Astrocyte (in vitro differentiated cells and primary cell): ENCODE measurements at places on chromosomes 11 and 22.

DNA sequence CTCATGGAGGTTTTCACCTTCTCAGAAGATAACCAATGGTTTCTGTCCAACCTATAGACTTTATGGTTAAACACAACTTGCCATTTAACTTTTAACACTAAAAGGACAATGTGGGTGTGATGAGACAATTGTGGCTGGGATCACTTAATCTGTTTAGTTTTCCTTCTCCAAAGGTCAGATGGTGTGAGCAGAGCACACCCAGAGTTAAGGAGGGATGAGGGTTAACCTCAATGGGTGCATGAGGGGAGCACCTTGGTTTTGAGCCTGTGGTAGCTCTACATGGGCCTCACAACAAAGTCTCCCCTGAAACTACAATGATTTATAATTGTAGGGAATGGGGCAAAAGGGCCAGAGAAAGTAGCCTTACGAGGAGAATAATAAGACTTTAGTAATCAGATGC lies 28.9 kb upstream of the CHRM4 start:
- no peak for DNase-seq

- DNase-seq, result no peak
These were observed 25.4 kb upstream of the CABP2 start for GRCh38 chr11:67548555-67549110.

DNA sequence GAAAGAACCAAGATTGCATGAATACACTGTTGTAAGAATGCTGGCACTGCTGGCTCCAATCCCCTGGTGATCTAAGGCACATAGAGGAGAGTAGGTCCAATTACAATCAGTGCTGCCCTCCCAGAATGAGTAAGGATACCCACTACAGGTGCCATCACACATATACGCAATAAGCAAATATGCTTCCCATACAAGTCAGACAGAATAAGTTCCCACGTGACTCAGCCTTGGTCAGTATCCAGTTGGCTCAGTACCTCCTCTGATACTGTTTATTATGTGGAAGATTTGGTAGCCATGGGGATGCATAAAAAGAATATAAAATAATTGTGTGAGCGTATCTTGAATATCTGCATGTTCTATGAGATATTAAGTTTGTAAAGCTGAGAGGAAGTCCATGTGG lies 8.9 kb upstream of the OR2D3 start:
- peak; percentile 14 for DNase-seq

DNA sequence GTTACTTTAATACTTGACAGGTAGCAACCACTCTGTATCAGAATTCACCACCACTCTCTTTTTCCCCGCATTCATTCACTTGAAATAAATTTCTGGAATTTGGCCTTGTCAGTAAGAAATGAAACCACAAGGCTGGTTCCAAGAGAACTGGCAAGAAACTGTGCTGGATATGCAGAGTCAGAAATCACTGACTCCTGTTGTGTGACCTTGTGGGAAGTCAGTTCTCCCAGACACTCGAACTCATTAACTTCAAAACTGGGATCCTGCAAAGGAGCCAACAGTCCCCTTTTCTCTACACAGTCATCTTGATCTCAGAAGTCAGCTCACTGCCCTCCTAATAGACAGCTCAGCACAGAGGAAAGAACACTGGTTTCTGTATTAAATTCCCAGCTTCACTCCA lies 142.7 kb downstream of the LRRC4C start:
- DNase-seq, result peak; percentile 95

DNA sequence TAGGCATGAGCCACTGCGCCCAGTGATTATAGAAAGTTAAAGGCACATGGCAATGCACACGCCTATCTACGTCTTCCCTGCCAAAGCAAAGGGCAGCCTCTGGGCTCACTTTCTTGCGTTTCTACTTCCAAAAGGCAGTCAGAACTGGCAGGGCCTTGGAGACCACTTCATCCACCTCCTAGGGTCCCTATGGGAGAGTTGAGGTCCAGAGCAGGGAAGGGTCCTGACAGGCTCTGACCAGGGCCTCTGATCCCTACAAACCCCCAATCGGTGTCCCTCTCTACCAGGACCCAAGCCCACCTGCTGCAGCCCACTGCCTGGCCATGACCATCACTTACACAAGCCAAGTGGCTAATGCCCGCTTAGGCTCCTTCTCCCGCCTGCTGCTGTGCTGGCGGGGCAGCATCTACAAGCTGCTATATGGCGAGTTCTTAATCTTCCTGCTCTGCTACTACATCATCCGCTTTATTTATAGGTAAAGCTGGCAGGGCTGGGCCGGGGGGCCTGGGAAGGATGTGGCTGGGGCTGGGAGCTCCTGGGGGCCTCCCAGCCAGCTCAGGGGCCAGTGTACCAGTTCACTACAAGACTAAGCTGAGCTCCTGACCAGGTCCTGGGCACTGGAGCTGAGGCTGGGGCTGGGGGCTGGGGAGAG lies 1.5 kb downstream of the BEST1 start:
- DNase-seq, result no peak

- DNase-seq, result no peak
These were observed 11.1 kb downstream of the NEAT1 start for GRCh38 chr11:65433657-65434056.

- no peak for DNase-seq
These were observed 32.2 kb downstream of the P4HA3 start for GRCh38 chr11:74279256-74279655.

- peak; percentile 27 for DNase-seq
These were observed 79.0 kb downstream of the TTC28 start for GRCh38 chr22:28600546-28601143.

DNA sequence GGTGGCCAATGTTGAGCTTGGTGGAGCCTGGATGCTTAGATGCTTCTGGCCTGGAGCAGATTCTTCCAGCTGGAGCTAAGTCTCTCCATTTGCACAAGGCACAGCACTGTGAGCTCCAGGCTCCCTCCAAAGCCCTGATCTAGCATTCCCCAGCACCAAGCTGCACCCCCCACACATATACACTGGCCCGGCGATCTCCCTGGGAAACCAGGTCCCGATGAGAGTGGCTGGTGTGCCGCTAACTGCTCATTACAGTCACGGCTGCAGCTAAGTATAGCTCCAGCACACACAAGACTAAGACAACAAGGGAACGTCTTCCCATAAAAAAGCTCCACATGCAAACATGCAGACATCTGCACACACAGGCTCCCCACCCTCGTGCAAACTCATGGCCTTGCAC lies 17.6 kb downstream of the KCNC1 start:
- DNase-seq, result no peak
